Colonic mucosa (tissue), 4 donors: ENCODE measurements at places on chromosomes 3 and 15. TPM values are rescaled to one million over a fixed set of nuclear protein-coding genes. Genes with fewer than 3 reads are reported as not detected.
A peak's percentile ranks its signal among the peaks of the same experiment; 100 is the strongest.

DNA sequence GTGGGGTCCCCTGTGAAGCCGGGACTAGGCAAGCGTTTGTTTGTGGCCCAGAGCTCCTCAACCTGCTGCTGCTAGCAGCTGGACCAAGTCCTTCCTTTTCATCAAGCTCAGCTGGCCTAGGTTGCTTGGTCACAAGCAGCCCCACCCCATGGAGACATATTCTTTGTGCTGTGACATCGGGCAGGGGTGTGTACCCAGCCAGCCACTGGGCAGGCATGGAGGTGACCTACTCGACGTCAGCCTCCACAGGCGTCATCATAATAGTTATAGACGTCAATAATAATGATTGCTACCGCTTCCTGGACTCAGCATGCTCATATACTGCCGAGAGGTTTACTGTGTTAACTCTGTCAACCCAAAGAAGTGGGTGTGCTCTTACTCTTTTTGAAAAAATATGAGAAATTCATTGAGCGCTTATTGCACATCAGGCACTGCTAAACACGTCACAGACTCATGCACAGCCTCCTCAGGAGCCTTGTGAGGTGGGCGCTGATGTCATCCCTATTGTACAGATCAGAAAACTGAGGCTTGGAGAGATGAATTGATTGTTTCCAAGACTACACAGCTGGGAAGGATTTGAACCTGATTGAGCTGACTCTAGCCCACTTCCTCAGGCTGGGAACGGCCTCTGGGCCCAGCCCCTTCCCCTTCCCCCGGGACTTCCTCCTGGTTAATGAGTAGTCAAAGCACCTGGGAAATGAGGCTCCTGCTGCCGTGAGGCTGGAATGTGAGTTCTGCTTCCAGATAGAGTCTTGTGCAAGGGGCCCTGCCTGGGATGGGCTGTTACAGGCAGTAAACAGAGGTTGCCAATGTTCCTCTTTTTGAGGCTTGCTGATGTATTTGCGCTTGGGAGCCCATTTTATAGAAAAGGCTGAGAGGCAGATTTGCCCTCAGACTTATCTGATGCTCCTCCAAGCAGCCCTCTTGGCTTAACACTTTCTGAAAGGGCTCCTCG, 16.2 kb downstream of the SLC6A6 start:
- DNase-seq = peak; percentile 57

Gene GP5
- not detected for total RNA-seq

- DNase-seq = no peak
These were observed 60.0 kb upstream of the STT3B start for GRCh38 chr3:31472479-31473390.

- no peak for DNase-seq
These were observed 37.5 kb downstream of the ZNF710 start for GRCh38 chr15:90038632-90039095.

Gene AGTR1
- 2.4 TPM for total RNA-seq

Gene SUSD5
- total RNA-seq = 0.35 TPM

DNA sequence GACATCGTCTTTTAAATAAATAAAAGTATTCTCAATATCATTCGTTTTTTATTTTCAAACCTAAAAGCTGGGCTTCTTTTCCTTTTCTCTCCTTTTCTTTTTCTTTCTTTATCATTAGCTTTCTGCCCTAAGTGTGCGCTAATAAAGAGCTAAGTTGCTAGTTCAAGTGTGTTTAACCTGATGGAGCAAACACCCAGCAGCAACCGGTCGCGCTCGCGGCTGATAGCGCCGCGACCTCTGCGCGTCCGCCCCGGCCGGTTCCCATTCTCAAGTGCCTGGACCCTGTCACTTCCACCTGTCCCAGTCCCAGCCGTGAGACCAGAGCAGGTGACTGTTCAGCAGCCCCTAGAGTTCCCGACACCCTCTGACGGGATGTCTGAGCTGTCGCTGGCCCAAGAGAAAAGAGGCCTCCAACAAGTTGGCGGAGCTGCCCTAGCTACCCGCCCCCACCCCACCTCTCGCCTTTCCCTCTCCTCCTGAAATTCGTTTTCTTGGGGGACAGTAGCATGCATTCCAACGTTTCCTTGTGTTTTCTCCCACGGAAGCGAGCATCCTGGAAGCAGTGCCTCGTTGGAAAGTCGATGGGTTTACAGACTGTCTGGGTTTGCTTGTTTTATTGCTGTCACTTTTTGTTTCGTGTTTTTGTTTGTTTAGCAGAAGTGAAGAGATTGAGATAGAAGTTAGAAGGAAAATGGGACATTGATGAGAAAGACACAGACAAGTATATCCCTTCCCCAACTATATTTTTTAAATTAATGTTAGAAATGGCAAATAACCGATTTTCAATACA, 3.1 kb upstream of the MECOM start:
- no peak for DNase-seq
